ENCODE measurements at places on chromosomes 6 and 20.

DNA sequence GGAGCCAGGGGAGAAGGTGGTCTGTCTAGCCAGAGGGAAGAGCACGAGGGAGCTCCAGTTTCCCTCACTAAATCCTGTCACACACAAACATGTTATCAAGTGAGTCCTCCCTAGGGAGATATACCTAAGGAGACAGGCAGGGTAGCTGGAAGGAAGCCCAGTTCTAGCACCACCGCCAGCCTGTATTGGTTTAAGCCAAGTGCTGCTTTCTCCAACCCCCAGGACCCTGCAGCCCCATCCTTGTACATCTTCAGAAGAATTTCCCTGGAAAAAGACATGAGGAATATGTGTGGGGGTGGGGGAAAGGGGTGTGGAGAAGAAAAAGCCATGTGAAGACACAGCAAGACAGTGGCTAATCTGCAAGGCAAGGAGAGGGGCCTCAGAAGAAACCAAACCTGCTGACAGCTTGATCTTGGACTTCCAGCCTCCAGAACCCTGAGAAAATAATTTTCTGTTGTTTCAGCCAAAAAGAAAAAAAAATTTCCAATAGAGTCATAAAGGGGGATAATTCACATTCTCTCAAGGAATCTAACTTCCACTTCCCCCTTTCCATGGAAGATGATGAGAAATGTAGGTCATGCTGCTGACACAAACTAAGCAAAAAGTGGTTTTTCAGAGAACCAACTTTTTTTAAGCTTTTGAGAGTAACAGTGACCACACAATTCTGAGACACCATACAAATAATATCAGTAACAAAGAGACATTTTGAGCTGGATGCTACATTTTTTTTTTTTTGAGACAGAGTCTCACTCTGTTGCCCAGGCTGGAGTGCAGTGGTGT lies 103.2 kb upstream of the PRDM1 start:
- DNase-seq, result no peak

- no peak for DNase-seq
Observed at GRCh38 chr20:57211908-57212533, 54.4 kb downstream of the BMP7 start.

DNA sequence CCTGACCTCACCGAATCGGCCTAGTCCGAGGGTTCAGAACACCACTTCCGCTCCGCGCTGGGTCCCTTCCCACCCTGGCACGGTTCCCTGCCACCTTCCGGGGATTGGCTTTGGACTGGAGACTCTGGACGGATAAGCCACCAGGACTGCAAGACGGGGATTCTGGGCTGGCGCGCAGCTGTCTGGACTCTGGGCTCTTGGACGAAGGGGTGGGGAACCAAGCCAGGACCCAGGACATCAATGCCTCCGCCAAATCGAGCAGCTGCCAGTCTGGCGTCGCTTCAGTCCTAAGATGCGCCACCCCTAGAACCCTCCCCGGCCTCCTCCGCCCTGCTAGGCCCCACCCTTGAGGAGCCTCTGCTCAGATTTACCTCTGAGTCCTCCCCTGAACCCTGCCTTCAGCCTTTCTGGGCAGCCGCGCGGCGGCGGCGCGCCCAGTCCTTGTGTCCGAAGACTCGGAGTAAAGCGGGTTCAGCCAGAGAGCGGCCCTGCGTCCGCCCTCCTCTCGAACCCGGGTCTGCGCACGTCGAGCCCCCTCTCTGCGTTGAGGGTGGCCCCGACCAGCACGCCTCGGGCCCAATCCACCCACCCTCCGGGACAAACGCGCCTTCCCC lies 1.2 kb downstream of the KCNK17 start:
- no peak for DNase-seq

DNA sequence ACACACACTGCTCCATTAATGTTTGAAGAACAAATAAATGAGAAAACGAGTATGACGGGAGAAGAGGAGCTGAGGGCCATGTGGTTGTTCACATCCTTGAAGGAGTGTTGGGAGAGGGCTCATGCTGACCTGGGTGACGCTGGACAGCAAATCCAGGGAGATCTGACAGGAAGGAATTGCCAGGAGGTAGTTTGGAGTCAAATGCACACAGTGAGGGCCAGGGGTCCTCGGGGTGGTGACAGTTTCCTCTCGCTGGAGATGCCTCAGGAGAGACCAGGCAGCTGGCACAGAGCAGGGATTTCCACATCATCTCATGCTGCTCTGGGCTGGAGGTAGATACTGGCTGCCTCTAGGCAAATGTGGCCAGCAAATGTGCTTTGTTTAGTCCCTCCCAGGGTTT lies 2.0 kb upstream of the TMEM181 start:
- no peak for DNase-seq

DNA sequence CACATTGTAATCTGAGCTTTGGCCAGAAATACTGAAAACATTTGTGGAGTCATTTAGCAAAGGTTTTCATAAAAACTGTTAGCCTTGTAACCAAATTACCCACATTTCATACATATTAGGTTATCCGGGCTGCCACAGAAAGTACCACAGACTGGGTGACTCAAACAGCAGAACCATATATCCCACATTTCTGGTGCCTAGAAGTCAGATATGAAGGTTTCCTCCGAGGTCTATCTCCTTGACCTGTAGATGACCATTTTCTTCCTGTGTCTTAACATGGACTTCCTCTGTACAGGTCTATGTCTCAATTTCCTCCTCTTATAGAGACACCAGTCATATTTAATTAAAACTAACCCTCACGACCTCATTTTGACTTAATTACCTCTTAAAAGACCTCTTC lies 49.5 kb upstream of the SMIM28 start:
- no peak for DNase-seq

DNA sequence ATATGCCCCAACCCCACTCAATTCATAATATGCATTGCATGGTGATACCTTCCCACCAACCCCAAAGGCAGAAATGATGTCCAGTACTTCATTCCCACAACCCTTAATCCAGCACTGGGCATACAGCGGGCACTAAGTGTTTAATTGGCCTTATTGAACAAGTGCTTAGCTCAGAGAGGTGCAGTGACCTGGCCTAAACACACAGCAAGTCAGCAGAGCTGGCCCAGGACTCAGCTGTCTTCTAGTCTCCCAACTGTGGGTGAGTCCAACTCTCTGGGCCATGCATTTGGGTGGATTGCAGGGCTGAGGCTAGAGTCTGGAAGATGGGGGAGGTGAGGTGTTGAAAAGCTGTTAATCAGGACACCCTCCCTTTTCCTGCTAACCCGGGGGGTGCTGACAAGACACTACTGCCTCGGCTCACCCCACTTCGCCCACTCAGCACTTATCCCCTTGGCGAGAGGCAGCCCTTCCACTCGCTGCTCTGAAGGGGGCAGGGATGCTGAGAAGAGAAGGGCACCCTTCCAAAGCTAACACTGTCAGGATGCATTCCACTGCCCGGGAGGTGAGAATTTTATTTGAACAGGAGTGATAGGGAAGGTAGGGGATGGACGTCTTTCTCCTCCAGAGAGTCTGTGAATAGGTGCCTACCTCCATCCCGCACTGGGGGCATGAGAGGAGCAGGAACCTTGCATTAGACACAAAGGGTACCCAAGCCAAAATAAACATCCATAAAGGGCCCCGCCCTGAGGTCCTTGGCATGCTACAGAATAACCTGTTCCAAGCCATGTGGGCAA lies 14.2 kb downstream of the KCNK5 start:
- no peak for DNase-seq

- DNase-seq, result no peak
Observed at GRCh38 chr20:43921227-43921780, 6.7 kb downstream of the TOX2 start.

- no peak for DNase-seq
Observed at GRCh38 chr6:137240168-137240567, 21.0 kb upstream of the IFNGR1 start.

DNA sequence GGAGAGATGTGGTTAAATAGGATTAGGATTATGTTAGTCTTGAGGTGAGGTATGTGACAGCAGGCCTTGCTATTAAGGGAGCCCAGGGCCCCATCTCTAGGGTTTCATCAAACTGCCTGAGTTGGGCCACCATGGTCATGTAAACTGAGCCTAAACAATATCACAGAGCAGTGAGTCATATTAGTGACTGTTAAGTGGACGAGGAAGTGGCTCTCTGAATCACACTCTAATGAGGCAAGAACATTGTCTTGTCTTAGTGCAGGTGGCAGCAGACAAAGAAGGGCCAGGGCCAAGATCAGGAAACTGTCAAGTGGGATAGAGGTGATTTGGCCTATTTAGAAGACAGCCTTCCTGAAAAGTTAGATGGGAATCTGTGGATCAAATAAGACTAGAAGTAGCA lies 23.1 kb downstream of the ENPP3 start:
- no peak for DNase-seq

- DNase-seq, result no peak
Observed at GRCh38 chr6:54070025-54070424, 41.2 kb upstream of the MLIP start.

- DNase-seq, result no peak
Observed at GRCh38 chr20:45725134-45725533, 3.0 kb downstream of the SPINT4 start.

GRCh38 chr20:13180986-13181889 lies 39.8 kb upstream of the ISM1 start:
- DNase-seq, result no peak

DNA sequence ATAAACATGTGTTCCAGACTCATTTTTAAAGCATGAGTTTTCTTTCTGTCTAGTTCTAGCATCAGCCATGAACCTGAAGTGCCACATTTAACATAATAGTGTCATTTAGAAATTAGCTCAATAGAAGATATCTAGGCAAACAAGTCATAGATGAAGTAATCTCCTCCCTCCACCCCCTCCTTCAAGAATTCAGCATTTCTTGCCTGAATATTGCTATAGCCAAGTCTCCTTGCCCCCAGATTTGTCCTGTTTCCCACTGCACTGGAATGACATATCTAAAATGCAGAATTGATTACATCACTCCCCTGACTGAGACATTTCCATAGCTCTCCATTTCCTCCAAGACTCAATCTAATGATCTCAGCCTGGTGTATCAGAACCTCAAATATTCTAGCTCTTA lies 134.9 kb upstream of the BACH2 start:
- DNase-seq, result no peak

DNA sequence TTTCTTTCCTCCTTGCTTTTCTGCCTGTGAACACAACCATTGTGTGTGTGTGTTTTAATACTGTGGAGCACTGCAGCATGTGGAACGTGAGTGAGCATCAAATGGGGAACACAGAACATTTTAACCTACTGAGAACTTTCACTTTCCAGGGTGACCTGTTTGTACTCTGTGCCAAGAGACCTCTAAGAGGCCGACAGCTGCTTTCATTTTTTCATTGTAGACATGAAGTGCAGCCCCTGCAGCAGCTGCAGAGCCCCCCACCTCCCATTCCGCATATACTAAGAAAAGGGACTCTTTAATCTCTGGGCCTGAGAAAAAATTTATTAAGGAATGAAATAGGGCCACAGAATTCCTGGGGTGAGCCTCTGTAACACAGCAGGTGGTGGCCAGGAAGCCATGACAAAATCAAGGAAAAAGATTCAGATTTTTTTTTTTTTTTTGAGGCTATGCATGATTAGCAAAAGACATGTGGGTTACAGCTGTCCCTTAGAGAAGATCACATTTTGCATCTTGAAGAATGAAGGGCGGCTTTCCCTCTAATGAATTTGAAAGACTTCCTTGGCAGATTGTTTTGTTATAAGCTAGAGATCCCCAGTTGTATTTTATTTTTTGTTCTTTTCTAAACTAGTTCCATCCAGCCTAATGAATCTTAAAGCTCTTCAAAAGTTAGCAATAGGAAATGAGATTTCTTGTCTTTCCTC lies 503.4 kb downstream of the CD109 start:
- DNase-seq, result no peak

- DNase-seq, result no peak
Observed at GRCh38 chr6:160810238-160810637, 108.2 kb downstream of the PLG start.

All from stimulated activated CD4-positive, alpha-beta T cell treated with anti-CD3 and anti-CD28 coated beads, Interleukin-4, amount 100 ng/mL, for 1 hour (primary cell).